ENCODE measurements at places on chromosomes 6 and 20.

- no peak for DNase-seq
Measured at GRCh38 chr20:50295762-50296449, 105.3 kb downstream of the CEBPB start.

- DNase-seq = no peak
Measured at GRCh38 chr6:56483929-56484328, 158.8 kb downstream of the DST start.

DNA sequence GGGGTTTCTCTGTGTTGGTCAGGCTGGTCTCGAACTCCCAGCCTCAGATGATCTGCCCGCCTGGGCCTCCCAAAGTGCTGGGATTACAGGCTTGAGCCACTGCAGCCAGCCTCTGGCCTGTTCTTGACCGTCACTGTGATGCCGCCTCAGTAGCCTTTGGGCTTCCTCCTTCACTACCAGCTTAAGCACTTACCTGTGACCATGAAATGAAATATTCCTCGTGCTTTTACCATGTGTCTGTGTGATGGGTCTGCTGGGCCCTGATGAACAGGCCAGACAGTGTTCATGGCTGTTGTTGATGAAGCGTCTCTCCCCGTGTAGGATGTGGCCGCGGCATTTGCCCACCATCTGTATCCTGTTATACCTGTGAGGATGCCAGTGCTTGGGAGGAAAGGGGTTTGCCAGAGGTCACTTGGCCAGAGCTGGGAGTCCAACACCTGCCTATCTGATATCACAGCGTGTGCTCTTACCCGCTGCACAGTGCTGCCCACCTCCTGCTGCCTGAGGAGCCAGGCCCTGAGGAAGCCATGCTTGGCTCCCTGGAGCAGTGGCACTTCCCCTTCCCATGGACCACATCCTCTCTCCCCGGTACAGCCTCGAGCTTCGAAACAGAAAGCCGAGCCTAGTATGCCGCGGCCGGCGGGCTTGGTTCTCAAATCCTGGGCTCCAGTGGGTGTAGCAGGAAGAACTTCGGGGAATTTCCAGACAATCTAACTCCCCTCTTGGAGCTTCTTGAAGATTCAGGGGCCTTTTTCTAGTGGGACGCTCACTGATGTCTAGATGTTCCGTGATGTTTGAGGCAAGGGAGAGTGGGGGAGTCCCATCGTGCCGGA, 167.9 kb downstream of the ZDHHC14 start:
- DNase-seq = no peak

DNA sequence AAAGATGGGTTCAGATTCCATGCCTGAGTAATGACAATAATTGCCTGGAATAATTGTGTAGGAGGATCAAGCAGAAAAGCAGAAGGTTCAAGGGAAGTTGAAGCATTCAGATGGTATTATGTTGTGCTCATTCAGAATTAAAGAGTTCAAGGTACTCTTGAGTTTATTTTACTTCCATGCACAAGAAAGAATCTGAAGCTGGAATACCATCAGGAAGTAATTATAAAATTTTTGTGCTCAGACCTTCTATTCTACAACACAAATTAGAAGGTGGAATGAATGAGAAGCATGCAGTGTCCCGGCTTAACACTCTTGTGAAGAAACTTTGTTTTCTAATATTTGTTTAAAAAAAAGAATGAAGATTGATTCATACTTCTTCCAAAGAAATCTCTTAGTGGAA, 139.4 kb upstream of the ENPP5 start:
- DNase-seq = no peak

GRCh38 chr6:108268845-108269244, 8.0 kb upstream of the SNX3 start:
- DNase-seq = no peak

DNA sequence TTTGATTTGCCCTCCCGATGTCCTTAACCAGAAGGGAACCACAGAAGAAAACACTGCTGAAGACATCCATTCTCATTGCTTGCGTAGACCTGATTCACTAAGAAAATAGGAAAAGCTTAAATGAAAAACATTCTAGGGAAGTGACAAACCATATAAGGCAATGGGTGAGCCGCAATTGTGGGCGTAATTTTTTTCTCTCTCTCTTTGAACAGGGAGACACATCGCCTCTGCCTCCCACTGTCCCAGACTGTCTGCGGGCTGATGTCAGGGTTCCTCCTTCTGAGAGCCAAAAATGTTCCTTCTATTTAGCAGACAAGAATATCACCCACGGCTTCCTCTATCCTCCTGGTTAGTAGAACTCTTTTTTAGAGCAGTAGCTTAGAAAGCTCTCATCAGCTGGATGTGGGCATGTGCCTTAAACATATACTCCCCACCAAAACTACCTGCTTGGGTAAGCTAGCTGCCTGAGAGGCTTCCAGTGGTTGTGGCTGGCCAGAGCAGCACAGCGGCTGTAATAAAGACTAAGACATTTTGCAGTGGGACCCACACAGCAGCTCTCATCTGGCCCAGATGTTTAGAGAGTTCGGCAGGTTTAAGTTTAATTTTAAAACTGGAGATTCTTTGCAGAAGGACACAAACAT, 22.7 kb upstream of the CTAGE9 start:
- no peak for DNase-seq

DNA sequence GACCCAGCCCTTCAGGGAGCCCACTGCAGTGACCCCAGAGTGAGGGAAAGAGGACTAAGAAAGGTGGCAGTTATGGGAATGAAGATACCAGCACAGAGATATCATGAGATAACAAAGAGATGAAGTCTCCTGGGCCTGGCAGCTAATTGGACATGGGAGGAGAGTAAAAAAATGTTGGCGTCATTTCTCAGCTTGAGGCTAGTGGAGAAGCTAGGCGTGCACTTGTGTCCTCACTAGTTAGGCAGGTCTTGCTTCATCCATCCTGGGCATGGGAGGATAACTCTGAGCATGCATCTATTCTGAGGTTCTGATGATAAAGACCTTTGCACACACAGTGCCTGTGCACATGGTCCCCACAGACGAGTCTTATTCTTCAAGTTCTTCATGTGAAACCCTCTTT, 4.1 kb upstream of the GFOD1 start:
- no peak for DNase-seq

DNA sequence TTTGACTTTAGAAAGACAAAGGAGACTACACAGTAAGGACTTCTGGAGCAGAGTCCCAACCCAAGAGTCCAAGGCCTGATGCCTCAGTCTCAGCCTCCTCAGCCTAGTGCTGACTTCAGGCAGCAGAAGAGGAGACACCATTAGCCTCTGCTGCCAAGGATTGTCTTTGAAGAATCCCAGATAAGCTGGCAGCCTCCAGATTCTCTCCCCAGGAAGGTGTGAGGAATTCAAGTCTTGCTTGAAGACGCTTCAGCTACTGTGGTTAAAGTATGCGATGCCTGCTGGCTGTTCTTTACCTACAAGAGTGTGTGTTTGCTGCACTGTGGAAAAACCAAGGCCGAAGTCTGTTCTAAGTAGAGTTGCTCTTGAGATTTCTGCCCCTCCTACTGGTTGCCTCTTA, 215.9 kb upstream of the TCF21 start:
- DNase-seq = no peak

DNA sequence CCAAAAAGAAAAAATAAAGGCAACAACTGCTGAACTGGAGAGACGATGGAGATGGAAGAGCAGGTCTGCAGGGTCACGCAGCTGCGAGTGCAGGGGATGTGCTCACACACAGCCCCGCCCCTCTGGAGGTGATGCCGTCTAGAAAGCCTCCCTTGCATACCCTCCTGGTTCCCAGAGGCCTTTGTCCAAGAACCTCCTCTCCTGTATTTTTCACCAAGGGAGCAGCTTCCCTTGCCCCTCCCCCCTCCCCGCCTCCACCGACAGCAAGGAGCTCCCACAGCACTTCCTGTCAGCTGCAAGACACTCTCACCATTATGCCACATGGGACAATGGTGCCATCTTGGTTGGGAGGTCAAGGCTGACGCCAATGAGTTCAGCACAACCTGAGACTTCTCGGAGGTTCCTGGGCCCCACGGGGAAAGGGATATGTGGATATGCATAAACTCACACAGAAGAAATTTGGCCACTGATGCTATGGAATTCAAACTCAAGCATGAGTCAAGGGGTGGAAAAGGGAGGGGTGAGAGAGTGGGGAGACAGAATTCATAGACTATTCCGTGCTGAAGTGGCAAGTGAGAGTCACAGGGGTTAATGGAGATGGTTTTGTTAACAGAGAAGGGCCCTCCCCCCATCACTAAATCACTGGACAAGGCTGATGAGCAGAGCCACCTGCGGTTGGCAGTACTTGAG, 132.9 kb downstream of the SCML4 start:
- DNase-seq = no peak

GRCh38 chr20:9374072-9374471, 140.3 kb upstream of the LAMP5 start:
- DNase-seq = no peak

DNA sequence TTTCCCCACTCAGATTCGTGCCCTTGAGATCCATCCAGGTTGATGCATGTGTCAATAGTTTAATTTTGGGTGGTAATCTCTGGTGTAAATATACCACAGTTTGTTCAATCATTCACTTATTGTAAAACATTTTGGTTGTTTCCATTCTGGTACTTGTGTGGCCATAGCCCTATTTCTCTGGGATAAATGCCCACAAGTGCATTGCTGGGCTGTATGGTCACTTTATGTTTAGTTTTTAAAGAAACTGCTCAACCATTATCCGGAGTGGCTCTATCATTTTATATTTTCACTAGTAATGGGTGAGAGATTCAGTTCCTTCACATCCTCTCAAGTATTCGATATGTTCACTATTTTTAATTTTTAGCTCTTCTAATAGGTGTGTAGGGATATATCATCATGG, 60.7 kb upstream of the RNF24 start:
- DNase-seq = no peak

GRCh38 chr6:166851911-166852310, 104.4 kb downstream of the RNASET2 start:
- DNase-seq = no peak

- DNase-seq = no peak
Measured at GRCh38 chr6:53707108-53707897, 41.7 kb upstream of the KLHL31 start.

DNA sequence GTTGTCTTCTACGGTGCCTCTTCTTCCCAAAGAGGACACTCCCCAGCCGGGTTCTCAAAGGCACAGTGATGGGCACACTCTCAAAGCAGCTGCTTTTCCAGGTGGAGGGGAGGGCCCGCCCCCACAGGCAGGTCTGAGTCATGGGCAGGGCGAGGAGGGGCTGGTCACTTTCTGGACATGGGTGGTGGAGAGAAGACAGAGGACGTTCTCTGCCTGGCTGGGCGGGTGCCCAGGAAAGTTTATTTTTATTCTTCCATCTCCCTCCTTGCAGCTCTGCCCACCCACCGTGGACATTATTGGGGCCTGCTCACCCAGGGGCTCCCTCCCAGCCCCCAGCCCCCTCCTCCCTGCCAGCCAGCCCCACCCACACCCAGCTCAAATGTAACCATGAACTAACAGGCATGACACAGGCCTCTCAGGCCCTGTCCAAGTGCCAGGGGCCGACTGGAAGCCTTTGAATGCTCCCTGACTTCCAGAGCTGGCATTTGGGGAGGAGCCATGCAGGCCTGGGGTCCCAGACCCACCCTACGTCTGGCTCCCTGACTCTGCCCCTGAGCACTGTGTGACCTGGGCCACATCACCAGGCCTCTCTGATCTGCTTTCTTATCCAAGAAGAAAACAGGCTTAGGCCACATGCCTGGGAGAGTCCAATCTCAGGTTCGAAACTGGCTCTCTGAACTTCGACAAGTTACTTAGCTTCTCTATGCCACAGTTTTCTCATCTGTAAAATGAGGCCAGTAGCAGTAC, 8.0 kb downstream of the TGM2 start:
- no peak for DNase-seq
